Stimulated activated CD4-positive, alpha-beta T cell treated with anti-CD3 and anti-CD28 coated beads, Interleukin-12 subunit alpha, Interleukin-12 subunit beta, amount 100 ng/mL, for 48 hours (primary cell): ENCODE measurements at places on chromosomes 5 and 9.
A peak's percentile ranks its signal among the peaks of the same experiment; 100 is the strongest.

DNA sequence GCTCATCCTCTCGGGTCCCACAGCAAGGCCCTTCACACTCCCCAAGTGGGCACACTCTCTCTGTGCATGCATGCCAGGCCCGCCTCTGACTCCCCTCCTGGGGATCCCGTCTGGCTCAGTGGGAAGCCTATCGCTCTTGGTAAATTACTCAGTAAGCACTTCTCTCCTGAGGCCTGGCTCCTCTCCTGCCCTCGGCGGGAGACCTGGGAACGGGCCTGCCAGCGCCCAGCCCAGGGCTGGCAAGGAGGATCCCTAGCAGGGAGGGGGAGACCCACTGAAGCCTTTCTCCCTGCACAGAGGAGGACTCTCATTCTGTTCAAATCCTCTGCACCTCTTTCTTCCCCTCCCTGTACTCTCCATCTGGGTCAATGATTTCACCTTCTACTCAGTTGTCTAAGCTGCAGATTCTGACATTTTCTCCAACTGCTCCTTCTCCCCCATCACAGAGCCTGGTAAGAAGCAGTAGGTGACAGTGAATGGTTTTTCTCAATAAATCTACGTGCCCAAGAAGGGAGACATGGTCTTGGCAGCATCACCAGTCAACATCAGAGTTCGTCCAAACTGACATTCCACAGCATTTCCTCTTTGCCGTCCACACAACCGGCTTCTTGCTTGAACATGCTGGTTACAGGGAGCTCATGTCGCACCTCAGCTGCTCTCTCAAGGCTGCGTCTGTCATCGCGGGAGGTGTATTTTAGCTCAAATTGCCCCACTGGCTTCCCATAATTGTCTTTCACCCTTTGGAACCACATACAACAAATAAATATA is 81.9 kb downstream of the GPR21 start:
- no peak for DNase-seq

GRCh38 chr5:65482736-65483545 is 1.2 kb upstream of the ADAMTS6 start:
- DNase-seq = no peak

DNA sequence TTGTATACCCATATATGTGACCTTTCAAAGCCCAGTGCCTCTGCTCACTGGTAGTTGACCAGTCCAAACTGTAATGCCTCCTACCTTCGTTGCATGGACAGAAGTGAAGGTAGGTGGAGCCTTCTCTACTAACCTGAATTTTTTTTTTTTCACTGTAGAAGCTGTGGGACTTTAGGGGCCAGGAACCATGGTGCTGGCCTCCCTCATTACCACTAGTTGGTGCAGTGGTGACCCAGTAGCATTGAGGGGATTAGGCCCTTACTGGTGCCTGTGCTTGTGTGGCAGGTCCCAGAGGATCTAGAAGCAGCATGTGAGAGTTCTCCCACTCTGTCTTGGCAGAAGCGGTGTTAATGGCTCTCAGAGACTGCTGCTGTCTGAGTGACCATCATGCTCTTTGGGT is 2.3 kb downstream of the RALGPS1 start:
- DNase-seq = no peak

DNA sequence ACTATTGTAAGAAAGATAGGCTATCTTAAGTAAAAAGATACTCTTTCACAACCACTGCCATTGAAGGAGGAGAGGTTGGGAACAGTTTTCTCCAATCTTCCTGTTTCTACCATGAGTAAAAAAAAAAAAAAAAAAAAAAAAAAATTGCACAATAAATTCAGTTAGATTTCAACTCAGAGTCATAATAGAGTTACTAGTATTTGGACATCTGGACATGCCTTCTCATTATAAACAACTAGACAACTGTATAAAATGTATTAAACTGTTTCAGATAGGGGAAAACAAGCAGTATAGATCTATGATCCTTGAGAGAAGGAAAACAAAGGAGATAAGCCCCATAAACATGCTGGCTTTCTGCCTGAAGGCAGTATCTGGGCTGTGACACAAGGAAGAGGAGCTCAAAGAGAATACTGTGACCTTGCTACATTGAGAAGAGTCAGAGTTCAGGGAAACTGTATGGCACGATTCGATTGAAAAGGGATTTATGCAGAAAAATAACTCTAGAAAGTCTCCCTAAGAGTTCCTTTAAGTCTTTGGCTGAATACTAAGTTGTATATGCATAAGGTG is 249.2 kb upstream of the POU5F2 start:
- DNase-seq = no peak

DNA sequence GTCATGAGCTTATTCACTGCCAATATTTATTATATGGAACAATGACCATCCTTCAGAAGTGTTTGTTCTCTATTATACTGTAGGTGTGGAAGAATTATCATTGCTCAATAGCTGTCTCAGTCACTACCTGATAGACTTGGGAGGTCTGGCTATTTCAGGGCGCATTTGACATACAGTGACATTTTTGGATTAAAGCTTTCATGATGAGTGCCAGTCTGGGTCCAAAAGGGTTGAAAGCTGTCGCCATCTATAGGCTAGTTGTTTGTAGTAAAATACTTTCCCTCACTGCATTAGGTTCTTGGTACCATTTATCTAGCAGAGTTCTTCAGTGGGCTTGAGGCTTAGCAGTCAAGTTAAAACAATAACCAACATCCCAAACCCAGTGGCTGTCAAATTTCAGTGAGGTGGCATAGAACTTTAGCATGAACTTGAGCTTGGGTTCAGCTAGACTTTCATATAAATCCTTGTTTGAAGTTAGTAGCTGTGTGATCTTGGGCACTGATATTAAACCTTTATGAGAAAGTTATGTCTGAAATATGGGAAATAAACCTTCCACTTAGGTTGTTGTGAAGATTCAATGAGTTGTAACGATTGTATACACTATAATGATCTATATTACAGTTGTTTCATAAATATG is 110.5 kb upstream of the CDKN2B start:
- no peak for DNase-seq

DNA sequence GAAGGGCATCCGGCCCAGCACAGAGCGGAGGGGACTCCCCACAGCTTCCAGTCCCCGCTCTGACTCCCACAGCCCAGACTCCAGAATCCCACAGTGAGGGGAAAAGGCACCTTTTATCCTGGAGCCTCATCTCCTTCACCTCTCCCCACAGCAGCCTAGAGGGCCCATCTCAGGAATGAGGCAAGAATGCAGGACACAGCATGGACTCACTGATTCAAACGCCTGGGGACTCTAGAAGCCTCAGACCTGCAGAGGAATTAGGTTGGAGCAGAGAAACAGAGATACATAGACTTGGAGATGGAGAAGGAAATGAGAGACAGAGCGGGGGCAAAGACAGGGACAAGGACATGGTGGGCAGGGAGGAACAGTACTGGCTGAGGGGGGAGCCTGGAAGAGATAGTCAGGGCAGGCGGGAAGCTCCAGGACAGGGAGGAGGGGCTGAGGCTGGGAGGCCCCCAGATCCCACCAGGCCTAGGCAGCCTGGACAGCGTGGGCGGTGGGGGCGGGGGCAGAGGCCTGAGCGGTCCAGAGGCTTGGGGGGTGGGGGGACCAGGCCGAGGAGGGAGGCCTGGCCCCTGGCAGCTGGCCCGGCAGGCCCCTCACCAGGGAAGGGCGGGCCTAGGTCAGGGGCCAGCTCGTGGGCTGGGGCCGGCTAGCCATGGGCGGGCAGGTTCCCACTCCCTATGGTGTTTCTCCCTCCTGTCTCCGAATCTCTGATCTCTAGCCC is 15.8 kb downstream of the CNTFR start:
- no peak for DNase-seq

GRCh38 chr9:84754881-84755280 is 85.4 kb downstream of the NTRK2 start:
- DNase-seq = no peak

DNA sequence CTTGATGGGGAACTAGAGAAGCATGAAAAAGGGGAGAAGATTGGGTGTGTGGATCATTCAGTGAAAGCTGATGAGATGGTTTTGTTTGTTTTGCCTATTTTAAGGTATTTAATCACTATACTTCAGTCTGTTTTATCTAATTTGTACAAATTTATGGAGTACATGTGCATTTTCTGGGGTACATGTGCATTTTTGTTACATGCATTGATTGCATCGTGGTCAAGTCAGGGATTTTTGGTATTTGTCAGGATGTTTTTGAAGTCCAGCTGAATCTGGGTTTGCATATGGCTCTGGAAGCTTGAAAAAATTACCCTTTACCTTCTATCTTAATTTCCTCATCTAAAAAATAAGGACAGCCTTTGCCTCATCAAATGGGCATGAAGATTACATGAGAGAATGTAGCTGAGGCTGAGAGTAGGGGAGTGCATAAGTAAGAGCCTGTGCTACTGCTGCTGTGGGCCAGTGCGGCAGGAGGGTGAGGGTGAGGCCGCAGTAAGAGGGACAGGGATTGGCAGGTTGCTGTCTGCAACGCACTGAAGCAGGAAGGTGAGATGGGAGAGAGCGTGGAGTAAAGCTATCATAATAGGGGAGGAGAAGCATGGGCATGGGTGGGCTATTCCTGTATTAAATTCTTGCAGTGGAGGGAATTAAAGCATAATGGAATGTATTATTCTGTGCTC is 139.8 kb downstream of the NPR3 start:
- DNase-seq = no peak

DNA sequence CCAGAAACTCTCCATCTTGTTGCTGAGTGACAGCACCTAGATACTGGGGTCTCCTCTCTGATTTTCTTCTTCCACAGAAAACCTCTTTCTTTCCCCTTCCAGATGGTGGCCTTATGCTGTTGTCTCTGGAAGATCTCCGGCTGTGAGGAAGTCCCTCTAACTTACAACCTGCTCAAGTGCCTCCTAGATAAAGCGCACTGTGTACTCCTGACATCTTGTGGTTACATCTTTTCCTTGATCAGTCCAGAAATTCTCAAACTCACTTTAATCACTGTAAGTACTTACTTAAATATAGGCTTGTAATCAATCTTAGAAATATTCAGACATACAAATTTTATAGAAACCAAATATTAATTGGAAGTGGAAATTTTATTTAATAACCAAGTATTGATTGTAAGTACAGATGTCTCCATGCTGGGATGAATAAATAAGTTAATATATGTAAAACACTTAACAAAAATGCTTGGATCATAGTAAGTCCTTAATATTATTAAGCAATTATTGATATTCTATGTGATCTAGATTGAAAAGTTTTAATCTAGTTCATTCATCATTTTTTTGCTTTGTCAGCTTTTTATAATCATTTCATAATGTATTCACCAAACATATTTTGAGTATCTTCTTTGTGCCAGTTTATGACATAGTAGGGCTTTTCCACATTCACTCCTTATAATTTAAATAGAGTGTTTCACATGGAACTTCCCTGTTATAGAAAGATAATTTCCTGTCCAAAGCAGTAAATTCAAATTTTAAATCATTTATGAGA is 1381.4 kb upstream of the CDH6 start:
- no peak for DNase-seq

DNA sequence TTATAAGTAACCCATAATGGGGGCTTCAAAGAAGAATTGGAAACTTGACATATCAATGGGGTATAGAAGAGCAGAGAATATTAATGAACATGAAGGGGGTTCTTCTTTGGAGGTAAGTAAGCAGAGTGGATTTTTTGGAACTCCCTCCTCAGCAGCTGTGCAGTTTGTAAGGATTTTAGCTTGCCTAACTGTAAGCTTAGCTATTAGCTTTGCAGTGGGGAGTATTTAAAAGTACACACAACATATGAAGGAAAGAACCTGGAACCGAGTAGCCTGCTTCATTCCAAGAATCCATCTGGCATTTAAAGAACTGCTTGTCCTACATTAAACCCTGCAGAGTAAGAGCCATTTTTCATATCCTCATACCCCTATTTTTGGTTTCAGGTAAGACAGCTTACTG is 2.2 kb upstream of the PBX3 start:
- no peak for DNase-seq

GRCh38 chr9:18743421-18743820 is 269.5 kb downstream of the ADAMTSL1 start:
- DNase-seq = no peak

GRCh38 chr5:107092695-107093094 is 578.0 kb downstream of the EFNA5 start:
- no peak for DNase-seq

DNA sequence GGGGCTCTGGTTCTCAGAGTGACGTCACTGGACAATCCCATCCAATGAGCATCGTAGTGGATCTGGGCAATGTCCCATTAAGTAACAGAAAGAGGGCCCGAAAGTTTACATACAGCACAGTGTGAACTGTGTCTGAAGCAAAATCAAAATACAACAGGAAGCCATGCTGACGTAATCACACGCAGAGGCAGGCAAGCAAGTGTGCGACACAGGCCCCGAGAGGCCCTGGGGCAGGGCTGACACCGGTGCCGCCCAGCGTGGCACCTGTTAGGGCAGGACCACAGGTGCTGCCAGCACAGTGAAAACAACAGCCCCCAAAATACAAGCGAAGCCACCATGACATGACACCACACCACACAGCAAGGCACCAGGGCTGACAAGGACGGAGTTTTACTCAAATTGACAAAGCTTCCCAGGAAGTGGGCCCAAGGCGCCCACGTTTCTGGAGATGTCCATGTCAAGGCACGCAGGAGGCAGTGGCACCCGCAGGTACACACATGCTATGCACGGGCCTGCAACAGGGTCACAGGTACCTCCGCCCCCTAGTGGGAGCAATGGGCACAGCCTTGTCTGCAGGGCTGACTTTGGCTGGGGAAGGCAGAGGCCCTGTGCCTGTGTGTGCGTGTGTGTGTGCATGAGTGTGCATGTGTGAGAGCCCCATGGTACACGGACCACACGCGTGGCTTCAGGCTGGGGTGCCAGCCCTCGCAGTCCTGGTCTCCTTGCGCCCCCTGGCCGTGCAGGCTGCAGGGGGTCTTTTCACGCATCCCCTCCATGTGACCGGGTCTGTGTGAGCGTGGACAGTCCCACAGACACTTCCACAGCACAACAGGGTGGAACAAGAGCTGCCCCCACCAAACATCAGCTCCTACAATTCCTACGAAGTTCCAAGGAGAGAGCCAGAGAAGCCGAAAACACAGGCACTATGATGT is 19.6 kb downstream of the QSOX2 start:
- peak; percentile 44 for DNase-seq

- DNase-seq = no peak
Measured at GRCh38 chr9:128142596-128142995, 6.7 kb upstream of the LCN2 start.

DNA sequence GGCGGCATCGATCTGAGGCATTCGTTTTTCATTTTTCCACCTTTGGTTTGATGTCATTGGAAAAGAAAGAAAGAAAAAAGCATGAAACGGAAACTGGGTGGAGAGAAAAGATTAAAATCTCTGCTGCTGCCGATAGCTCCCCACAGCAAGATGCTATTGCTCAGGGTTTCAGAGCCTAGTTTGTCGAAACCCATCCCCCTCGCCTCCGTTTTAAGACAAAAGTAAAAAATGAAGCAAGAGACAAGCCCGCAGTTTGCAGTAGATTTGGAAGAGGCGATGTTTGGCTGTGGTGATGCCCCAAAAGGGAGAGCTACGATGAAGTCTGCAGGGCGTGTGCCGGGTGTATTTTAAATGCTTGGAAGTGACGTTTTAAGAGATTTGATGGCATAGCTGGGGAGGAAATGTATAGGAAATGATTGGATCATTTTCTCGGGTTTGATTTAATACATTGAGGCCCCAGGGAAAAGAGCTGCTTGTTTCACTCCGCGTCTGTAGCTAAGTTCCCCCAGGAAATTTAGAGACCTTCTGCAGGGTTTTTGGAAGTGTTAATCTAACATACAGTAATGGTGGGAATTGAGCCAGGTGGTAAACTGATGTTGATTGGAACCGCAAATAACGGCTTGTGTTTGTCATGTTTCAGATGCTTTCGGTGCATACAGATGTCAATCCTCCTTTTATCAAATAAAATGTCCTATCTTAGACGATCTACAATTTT is 909 bp downstream of the NDFIP1 start:
- DNase-seq = no peak
